ENCODE measurements at places on chromosomes 4 and X. TPM values are rescaled to one million over a fixed set of nuclear protein-coding genes. Genes with fewer than 3 reads are reported as not detected.

The SLITRK4 gene
- 3.3 TPM for total RNA-seq

The DCLK2 gene
- 16.0 TPM for total RNA-seq

The TAB3 gene
- 16.9 TPM for total RNA-seq

DNA sequence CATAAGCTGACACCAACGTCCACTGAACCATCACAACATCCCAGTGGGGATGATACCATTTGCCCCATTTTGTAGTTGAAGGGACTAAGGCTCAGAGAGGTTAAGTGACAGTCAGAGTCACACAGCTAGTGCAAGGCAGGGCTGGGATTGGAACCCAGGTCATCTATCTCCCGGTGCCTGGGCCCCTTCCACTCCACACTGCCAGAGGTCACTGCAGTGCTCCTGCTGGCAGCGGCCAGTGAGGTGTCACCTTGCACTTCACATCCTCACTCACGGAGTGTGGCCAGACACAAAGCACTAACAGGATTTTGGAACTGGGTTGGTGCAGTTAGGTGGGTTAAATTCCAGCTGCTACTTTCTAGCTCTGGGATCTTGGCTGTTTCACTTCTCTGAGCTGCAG, 118.7 kb downstream of the ENPP6 start:
- no peak overlapping the region for H3K27ac ChIP-seq
- H3K4me1 ChIP-seq = no peaks in the 10 kb centered on the region
- H3K27me3 ChIP-seq = no peaks in the 10 kb centered on the region
- no peaks in the 10 kb centered on the region for H3K36me3 ChIP-seq
- H3K4me3 ChIP-seq = no peak overlapping the region

DNA sequence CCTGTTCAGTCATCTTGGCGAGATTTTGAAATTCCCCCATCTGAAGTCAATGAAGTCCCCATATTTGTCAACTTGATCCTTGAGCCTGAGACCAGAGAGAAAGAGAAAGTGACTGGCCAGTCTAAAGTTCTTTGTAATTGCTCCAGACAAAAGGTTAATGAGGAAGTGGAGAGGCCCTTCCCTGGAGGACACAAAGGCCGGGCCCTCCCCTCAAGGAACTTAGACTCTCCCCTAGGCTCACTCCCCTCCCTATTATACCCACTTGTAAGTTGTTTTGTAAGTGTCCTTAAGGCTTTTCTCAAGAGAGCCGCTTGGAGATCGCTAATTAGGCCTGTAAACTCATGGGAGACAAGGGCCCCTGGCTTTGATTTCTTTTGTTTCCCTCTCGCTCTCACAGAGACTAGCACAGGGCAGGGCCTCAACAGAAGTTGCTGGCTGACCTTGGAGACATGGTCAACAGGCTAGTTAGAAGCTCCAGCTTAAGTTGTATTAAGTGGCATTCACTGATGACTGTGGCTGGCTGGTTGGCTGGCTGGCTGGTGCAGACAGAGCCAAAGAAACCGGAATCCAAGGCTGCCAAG, 20.3 kb upstream of the GPC4 start:
- H3K4me1 ChIP-seq = no peaks in the 10 kb centered on the region
- no peak overlapping the region for H3K27ac ChIP-seq
- no peak overlapping the region for H3K4me3 ChIP-seq

DNA sequence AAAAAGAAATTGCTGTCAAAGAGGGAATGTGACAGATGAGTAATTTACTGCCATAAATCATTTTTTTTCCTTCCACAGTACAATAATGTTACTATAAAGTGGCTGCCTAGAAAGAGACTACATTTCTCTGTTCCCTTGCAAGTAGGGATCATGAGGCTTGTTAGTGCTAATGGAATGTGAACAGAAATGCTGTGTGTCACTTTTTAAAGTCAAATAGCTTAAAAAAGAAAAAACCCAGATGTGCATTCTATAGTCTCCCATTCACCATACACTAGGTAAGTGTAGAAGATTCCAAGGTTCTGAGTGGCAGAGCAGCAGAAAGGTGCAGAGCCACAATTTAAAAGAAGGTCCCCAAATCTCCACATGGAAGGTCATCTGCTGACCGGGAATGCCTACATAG, 328.4 kb downstream of the CAMK2D start:
- H3K27ac ChIP-seq = no peak overlapping the region
- no peak for DNase-seq
- H3K4me1 ChIP-seq = peaks cover 15% of the 10 kb centered on the region
- no peak overlapping the region for H3K4me3 ChIP-seq
- no peaks in the 10 kb centered on the region for H3K36me3 ChIP-seq

DNA sequence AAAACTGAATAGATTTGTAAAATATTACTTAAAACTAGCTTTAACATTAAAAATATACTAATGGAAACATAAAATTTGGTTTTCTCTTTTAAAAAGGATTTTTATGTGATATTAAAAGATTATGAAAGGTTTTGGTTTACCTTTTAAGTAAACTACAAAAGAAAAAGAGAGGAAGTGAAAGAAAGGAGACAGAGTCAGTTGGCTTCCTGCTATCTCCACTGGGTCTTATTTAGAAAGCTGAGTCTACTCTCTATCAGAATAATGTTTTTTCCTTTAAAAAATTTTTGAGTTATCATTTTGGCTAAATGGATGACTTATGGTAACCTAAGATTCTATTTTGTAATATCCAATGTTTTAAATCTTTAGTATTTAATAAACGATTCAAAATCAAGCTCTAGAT, 21.6 kb upstream of the ATP8A1 start:
- no peaks in the 10 kb centered on the region for H3K27me3 ChIP-seq
- no peaks in the 10 kb centered on the region for H3K36me3 ChIP-seq
- no peak overlapping the region for H3K4me3 ChIP-seq
- no peaks in the 10 kb centered on the region for H3K4me1 ChIP-seq
- H3K27ac ChIP-seq = no peak overlapping the region

- no peak for DNase-seq
- H3K36me3 ChIP-seq = no peaks in the 10 kb centered on the region
- no peaks in the 10 kb centered on the region for H3K27me3 ChIP-seq
- H3K4me3 ChIP-seq = no peak overlapping the region
- no peaks in the 10 kb centered on the region for H3K4me1 ChIP-seq
Observed at GRCh38 chr4:85681921-85682320, 207.0 kb downstream of the ARHGAP24 start.

DNA sequence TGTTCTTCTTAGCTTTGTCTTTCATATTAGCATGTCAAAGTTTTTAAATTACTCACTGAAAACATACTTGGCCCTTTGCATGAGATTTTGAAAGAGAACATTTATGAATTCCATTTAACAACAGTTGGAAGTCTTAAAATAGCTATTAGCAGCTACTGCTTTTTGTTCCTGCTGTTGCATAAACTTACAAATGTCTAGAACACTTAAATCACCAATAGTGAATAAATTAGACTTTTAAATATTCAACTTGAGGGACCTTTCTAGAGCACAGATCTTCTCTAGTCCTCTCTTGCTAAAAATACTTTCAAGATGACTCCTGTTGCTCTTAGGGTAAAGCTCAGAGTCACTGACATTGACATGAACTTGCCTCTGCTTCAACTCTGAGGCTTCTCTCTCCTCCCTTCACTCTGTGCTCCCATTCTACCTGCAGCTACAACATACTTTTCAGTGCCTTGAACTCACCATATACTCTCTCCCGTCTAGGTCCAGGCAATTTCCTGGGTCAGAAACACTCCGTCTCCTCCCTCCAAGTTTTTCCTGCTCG, 15.8 kb upstream of the TXK start:
- peaks cover 2% of the 10 kb centered on the region for H3K36me3 ChIP-seq
- no peak overlapping the region for H3K4me3 ChIP-seq
- H3K4me1 ChIP-seq = no peaks in the 10 kb centered on the region
- DNase-seq = no peak
- no peak overlapping the region for H3K27ac ChIP-seq
- H3K27me3 ChIP-seq = no peaks in the 10 kb centered on the region

DNA sequence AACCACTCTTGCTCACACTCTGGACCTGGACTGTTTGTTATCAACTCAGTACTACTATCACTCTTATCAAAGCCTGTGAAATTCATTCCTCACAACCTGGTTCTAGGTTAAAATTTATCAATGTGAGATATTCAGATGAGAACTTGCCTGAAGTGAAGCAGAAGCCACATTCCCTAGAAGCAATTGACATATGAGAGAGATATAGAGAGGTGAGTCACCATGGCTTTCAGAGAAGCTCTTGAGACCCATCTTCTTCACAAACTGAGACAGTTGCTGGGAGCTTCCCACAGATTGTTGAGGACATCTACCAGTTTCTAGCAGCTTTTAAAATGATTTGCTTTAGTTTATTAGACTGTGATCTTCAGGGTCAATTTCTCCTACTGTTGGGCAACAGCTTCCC, 316.9 kb upstream of the TET2 start:
- peaks cover 2% of the 10 kb centered on the region for H3K27me3 ChIP-seq
- no peaks in the 10 kb centered on the region for H3K36me3 ChIP-seq
- no peak overlapping the region for H3K27ac ChIP-seq
- no peak for DNase-seq
- no peak overlapping the region for H3K4me3 ChIP-seq

DNA sequence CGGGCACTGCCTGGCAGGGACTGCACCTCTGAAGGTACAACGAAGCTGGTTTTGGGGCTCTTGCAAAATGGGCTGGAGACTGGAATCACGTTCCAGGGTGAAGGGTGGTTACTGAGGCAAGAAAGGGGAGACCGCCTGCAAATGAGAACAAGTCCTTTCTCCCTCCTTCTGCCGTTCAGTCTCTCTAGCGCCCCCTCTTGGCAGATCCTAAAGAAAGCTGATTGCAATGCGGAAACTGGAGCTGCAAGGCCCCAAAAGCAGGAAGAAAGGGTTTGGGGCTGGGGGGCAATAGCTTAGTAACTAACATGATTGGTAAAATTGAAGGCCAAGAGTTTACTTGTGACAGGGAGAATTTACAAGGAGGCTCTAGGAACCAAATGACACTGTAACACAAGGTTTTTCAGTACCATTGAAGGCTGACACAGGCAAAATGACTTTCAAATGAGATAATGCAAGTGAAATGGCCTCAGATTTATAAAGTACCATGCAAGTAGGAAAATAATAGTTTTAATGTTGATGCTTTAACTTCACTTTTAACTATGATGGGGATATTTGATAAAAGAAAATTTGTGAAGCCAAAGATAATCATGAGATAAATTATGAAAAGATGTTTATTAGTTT, 222.7 kb upstream of the HAND2 start:
- H3K4me3 ChIP-seq = no peak overlapping the region
- no peak overlapping the region for H3K27ac ChIP-seq
- H3K27me3 ChIP-seq = no peaks in the 10 kb centered on the region
- H3K4me1 ChIP-seq = no peaks in the 10 kb centered on the region
- no peaks in the 10 kb centered on the region for H3K36me3 ChIP-seq

- no peak overlapping the region for H3K27ac ChIP-seq
- no peak for DNase-seq
Observed at GRCh38 chr4:19005211-19005610, 983.7 kb upstream of the LCORL start.

- no peaks in the 10 kb centered on the region for H3K27me3 ChIP-seq
- no peak overlapping the region for H3K27ac ChIP-seq
- H3K4me1 ChIP-seq = no peaks in the 10 kb centered on the region
Observed at GRCh38 chrX:151225843-151226242, 49.5 kb downstream of the GPR50 start.

DNA sequence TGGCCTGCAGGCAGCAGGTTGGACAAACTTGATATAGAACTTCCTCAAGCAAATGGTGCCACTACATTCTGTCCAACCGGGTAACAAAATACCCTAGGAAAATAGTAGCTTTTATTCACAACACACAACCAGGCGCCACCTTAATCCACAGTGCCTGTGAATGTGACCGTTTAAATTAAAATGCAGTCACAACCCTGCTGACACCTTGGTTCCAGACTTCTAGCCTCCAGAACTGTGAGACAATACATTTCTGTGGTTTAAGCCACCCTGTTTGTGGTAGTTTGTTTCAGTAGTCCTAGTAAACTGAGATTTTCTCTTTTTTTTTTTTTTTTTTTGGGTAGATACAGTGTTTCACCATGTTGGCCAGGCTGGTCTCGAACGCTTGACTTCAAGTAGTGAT, 575.8 kb downstream of the PACRGL start:
- H3K4me1 ChIP-seq = no peaks in the 10 kb centered on the region
- DNase-seq = no peak
- no peaks in the 10 kb centered on the region for H3K27me3 ChIP-seq
- no peak overlapping the region for H3K4me3 ChIP-seq

- no peaks in the 10 kb centered on the region for H3K4me1 ChIP-seq
- DNase-seq = no peak
- H3K4me3 ChIP-seq = no peak overlapping the region
Observed at GRCh38 chrX:121114691-121115090, 67.3 kb downstream of the GLUD2 start.

GRCh38 chr4:30989508-30989907, 269.3 kb downstream of the PCDH7 start:
- H3K27me3 ChIP-seq = no peaks in the 10 kb centered on the region
- no peaks in the 10 kb centered on the region for H3K36me3 ChIP-seq
